ENCODE measurements at places on chromosomes 4 and X.

DNA sequence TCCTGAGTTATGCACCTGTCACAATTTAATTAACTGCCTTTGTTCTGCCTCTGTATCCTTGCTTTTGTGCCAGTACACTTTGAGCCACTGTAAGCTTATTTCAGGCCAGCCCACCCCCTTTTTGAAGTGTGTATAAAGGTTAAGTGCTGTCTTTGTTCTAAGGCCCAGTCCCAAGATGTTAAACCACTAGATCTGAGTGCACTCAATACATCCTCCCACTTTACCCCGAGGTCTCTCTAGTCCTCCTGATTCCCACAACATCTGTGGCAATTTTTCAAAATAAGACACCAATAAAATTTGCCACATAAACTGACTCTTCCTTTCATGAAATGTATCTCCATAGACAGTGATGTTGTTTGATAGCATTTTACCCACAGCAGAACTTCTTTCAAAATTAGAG lies 124.1 kb upstream of the SPIN4 start:
- no peak for DNase-seq

DNA sequence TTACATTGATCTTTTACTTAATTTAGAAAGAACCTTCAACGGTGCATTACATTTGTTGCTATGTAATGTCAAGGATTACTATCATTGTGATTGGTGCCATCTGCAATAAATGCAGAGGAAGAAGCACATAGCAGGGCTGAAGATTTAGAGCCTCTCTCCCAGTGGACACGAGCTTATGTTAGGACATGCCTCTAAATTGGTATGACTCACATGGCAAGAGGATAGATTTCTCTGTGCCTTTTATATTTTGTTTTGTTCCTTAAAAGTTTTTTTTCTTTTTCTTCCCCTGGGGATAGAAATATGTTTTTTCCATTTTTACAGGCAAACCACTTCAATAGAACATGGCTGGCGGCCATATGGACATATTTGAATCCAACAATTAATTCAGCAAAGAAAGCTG lies 205.0 kb upstream of the HAND2 start:
- DNase-seq, result no peak

DNA sequence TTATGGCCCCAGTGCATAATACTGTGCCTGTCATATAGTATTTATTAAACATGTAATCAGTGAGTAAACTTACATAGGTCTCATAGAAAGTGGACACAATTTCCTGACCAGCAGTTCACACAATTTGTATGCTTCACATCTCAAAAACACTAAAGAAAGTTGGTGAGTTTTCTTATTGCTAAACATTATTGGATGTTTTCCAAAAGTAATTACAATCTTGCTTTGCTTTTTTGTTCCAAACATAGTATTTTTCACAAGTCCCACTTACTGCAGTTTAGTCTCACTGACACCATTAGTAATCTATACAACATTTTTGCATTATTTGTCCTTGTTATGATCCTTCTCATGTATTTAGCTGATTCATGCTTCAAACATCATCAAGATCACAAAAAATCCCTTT lies 132.5 kb downstream of the TBCK start:
- no peak for DNase-seq

DNA sequence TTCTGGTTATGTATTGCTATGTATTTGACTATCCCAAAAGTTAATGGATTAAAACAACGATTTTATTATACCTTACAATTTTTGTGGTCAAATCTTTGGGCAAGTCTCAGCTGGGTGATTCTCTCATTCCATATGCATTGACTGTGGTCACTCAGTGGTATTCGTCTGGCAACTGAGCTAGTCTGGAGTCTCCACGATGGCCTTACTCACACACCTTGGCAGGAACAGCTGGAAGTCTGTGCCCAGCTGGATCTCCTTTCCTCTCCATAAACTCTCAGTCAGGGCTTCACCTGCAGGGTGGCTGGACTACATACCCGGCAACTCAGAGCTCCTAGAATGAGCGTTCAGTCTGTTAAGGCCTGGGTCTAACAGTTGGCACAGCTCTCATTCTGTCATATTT lies 141.1 kb upstream of the WDFY3 start:
- no peak for DNase-seq

DNA sequence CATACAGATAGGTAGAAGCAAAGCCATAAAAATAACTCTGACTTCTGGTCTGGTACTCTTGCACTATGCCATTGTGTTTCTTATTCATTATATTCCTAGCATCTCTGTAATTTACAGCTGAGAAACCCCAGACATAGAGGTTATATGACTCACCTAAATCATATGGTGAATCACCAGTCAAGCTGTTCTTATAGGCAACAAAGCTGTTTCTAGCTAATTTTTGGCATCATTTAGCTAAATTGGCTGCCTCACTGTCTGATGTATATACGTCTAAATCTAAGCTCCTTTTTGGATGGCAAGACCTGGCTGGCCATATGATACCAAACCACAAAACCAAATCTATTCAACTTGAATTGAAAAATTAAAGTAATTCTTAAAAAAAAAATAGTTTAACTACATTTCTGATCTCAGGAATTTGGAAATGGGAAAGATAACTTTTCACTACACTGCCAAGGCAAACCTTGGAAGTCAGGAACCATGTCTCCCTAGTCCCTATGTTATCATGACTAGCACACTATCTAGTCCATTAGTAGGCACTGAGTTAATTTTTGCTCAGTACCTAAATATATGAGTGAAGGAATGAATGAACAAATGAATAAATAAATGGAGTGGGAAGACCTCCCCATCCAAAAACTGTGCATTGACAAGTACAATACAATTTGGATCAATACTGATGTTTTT lies 41.3 kb upstream of the STAG2 start:
- DNase-seq, result no peak

GRCh38 chr4:108118505-108118904 lies 50.2 kb downstream of the LEF1 start:
- no peak for DNase-seq

GRCh38 chrX:2587146-2587545 lies 86.4 kb upstream of the DHRSX start:
- no peak for DNase-seq

DNA sequence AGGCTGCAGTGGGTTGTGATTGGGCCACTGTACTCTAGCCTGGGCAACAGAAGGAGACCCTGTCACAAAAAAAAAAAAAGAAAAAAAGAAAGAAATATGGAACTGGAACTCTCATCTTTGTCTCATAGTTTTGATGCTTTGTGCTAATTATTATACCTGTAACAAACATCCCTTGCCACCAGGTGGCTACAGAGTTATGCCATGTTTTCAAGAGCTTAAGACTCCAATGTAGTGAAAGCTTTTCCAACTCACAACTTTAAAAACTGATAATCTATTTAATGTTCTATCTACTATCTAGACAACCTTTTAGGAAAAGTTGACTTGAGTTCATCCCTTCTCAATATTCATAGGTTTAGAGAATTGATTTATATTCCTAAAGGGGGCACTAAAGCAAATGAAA lies 42.4 kb downstream of the HTR2C start:
- no peak for DNase-seq

GRCh38 chr4:169220447-169220846 lies 50.3 kb downstream of the SH3RF1 start:
- no peak for DNase-seq

DNA sequence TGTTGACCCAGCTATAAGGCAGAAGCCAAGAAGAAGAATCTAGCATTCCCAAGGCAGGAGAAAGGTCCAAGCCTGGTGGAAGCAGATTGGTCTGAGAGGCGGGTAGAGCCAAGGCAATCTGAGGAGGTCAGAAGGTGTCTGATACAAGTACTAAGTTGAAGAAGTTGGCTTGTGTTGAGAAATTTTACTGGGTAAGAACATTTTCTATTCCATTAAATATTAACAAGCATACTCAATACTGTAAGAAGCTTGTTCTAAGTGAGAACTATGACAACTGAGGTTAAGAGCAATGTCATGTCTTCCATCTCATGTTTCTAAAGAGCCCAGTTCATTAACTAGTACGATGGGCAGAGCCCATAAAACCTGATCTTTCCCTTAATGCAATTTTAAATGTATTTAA lies 75.0 kb downstream of the FAM13A start:
- no peak for DNase-seq

DNA sequence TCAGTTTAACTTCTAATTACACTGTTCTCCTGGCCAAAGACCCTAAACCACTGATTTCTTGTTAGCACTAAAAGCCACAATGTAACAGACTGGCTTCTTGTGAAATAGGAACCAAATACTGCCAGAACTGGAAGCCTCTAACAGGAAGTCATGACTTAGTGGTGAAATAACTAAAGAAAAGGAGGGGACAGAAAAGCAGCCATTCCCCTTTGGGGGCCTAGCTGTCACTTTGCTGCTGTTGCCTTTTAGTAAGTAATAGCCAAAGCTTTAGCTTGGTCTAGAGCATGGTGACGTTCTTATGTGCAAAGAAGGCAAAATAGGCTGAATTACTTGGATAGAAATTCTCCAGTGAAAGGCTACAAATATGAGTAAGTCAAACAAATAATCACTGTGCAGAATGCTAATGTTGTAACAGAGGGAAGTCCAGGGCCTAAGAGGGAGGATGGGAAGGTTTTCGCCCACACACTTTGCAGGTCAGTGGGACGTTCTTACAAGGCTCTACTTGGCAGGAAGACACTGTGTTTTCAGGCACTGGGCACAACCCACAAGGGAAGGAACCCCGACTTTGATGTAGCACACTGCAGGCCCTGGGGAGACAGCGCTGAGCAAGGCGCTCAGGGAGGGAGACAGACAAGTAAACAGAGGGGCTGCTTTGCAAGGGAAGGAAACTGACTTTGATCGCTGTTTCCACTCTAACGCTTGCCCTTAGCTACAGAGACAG lies 16.7 kb downstream of the GAB3 start:
- no peak for DNase-seq

GRCh38 chr4:38226170-38226569 lies 266.0 kb downstream of the PTTG2 start:
- no peak for DNase-seq

DNA sequence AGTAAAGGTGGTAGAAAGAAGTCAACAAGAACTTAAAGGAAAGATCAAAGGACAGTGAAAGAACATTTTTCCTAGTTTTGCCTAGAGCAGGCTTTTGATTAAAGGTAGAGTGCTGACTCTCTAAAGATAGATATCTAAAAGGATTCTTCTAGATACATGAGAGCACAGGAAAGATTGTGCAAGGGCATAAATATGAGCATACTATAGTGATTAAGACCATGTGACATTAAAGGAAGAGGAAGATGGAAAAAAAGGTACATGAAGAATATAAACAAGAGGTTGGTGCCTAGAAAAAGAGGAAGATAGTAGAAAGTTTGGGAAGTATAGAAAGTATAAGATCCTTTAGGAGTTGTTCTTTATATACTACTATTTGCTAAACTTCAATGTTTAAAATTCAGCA lies 26.1 kb upstream of the TET2 start:
- DNase-seq, result no peak

GRCh38 chr4:106208481-106209460 lies 107.2 kb downstream of the TBCK start:
- DNase-seq, result no peak

DNA sequence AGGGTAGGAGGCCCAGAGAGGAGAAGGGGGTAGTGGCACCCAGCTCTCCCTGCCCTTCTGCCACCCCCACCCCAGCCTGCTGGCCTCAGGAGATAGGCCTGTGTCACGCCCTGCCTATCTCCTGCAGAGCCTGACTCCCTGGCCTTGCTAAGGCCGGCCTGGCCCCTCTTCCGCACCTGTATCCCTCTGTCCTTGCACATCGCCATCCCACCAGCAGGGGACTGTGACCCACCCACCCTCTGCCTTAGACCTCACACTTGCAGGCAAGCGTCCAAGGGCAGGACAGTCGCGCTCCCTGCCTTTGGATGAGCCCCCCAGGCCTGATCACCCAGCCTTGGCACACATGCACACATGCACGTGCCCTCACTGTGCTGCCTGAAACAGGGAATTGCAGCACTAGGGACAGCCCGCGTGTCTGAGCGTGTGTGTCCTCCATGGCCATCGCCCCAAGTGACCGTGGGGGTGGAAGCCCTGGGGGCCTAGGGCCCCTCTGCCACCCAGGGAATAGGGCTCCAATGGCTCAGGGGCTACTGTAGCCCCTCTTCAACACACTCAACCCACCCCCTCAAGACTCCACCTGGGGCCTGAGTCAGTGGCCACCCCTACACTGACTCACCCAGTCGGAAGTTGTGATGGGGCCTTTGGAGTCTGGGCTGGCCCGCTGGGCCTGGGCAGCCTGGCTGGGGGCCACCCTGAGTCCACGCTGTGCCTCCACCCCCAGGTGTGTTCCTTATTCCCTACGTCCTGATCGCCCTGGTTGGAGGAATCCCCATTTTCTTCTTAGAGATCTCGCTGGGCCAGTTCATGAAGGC lies 2.1 kb downstream of the SLC6A8 start:
- DNase-seq, result no peak

DNA sequence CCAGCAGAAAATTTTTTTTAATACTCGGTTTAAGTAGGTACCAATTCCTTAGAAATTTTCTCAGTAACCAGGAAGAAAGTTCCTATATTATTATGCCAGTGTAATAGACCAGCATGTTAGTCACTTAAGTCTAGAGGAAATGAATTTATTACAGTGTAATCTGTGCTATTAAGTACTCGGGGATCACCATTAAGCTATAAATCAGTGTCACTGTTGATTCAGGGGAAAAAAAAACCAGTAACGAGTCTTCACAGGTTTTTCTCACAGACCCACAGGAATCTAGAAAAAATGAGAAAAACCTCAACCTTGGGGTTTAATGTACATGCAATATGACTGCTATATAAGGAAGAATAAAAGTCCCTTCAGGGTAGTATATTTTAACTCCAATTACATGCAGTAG lies 138.3 kb upstream of the IL1RAPL2 start:
- no peak for DNase-seq

GRCh38 chrX:38484607-38485498 lies 76.5 kb upstream of the TSPAN7 start:
- no peak for DNase-seq

DNA sequence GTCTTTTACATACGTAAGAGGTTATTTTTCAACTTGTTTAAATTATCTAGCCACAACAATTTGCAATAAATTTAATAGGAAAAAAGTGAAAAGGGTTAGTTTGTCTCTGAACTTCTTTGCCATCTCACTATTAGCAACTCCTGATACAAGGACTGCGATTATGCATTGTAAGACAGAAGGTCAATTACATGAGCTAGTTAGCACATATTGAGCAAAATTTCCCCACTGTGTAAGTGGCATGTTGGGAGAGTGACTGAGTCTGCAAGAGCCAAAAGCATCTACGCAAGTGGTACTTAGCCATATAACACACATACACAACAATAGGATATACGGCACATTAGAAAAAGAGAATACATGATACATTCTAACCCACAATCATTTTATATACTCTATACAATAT lies 927.2 kb downstream of the STPG2 start:
- DNase-seq, result no peak

DNA sequence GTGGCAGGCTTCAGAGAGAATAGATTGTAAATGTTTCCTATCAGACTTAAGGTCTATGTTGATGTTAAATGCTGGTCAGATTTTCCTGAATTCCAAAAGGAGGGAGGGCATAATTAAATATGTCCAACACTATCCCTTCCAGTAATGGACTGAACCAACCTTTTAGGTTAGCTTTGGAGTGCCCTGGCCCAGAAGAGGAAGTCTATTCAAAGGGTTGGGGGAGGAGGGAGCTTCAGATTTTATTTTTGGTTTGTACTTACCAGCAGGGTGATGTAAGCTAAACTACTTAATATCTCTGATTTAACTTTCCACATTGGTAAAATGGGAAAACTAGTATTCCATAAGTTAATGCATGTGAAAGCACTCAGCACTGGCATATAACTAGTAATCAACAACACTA lies 91.1 kb downstream of the RBM46 start:
- DNase-seq, result no peak

- peak; percentile 3 for DNase-seq
Observed at GRCh38 chrX:46325312-46325877, 219.8 kb downstream of the ZNF674 start.

All from stimulated activated CD4-positive, alpha-beta T cell treated with anti-CD3 and anti-CD28 coated beads, TNF-alpha, amount 100 ng/mL, for 1 hour (primary cell).